ENCODE measurements at places on chromosomes 16 and 17.

DNA sequence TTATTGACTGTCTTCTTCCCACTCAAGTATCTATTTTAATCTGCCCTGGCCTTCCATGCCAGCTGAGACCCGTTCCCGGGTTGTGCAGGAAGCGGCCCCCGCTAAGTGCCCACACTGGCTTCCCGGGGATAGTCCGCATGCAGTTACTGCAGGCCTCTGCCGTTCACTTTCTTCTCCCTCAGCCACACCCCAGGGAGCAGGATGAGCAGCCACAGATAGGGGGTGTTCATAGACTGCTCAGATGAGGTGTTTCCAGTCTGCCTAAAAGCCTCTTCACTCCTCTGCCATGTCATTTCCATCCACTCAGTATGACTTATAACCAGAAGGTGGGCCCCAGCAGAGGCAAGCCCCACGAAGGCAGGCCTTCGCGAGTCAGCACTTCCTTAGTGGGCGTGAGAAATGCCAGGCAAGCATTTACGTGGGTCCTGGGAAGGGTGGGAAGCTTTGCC is 7.7 kb downstream of the MED9 start:
- DNase-seq: no peak

- DNase-seq: no peak
Observed at GRCh38 chr17:2484876-2485275, 26.8 kb downstream of the METTL16 start.

- no peak for DNase-seq
Observed at GRCh38 chr17:57550016-57550415, 195.1 kb downstream of the CCDC182 start.

- no peak for DNase-seq
Observed at GRCh38 chr17:43570518-43570928, 24.4 kb upstream of the ETV4 start.

- no peak for DNase-seq
Observed at GRCh38 chr17:11628831-11629230, 30.6 kb downstream of the DNAH9 start.

- peak; percentile 42 for DNase-seq
Observed at GRCh38 chr16:24253192-24253591, 2.9 kb upstream of the CACNG3 start.

DNA sequence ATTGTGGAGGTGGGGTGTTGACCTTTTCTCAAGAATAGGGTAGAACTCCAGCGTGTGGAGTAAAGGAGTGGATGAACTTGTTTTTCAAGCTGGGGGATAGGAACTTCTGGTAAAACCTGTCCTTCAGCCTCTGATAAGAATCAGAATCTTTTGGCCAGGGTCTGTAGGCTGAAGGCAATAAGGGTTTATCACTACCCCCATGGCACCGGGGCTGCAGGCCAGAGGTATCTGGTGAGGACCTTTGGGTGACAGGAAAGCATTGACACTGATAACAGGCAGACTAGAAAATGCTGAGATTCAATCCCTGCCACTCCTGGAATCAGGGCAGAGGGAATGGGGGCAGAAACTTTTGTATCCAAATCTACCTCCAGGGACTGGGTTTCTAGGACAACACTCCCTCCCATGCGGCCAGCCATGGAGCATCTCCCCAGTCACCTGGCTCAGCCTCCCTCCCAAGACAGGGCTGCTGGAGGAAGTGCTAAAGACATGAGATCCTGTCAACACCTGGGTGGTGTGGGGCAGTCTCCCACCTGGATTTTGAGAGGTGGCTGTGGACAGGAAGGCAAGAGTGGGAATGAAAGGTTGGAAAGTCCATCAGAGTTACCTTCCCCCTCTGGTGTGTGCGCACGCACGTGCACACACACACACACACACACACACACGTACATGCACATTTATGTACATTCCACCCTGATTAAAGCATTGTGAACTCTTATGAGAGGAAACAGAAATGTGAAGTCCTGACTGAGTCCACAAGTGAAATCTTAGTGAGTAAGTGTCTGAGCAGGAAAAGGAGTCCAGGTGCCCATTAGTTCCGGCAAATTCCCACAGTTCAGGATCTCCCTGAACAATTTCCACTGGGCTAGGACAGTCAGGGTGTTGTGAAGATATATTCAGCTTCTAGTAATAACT is 53.1 kb upstream of the MARCHF10 start:
- no peak for DNase-seq
